Right renal cortex interstitium (tissue), 3 donors: ENCODE measurements at places on chromosomes 4 and X.

DNA sequence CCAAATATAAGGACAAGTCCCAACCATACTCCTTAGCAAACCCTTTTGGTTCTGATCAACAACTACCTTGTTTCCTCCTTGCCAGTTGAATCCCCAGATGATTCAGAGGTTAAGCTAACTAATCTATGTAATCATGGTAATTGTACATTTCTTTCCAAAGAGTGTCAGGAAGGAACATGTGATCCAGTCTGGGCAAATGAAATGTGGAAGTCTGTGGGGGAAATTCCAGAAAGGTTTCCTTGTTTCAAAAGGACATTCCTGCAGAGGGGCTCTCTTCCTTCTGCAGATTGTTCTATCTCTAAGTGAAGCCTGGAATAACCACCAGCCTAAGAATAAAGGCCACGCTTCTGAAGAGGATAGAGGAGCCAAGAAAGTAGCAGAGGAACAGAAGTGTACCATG is 7.0 kb downstream of the PRSS12 start:
- no peak for DNase-seq

GRCh38 chrX:46408553-46409407 is 136.4 kb downstream of the ZNF674 start:
- DNase-seq: peak; percentile 43

DNA sequence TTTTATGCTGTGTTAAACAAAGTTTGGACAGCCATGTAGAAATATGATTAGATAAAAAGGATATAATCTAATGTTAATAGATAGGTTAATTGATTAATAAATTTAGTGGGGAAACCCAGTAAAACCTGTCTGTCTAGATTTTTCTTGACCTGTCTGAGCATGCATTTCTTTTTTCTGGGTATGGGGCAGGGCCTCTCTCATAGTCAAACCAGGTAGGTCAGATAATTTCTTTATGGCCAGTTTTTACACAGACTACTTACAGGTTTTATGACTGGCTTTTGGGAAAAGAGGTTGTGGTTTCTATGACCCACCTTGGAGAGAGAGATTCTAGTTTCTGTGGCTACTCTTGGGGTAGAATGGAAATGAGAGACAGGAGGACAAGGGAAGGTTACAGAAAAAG is 135.6 kb upstream of the EPHA5 start:
- no peak for DNase-seq

GRCh38 chr4:108535757-108536156 is 84.6 kb upstream of the RPL34 start:
- DNase-seq: no peak

GRCh38 chr4:117455088-117455487 is 369.7 kb upstream of the TRAM1L1 start:
- DNase-seq: no peak

DNA sequence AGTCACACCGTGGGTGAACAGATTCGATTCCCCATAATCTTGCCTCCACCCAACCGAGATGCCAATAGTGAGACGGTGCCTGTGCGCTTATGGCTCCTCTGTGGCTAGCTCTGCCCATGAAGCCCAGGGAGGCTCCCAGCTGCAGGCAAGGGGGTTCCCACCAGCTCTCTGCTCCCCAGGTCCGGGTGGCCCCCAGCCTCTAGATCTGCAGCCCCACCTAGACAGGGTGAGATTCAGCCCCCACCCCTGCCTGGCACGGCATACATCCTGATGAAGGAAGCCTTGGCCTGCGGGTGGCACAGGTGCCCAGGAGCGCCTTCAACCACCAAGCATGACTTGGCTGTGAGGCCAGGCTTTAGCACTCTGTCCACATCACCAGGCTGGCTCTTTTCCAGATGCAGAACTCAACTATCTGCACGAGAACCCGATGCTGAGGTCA is 40.6 kb downstream of the WDR1 start:
- no peak for DNase-seq

GRCh38 chr4:7344636-7345155 is 90.0 kb downstream of the PSAPL1 start:
- no peak for DNase-seq

DNA sequence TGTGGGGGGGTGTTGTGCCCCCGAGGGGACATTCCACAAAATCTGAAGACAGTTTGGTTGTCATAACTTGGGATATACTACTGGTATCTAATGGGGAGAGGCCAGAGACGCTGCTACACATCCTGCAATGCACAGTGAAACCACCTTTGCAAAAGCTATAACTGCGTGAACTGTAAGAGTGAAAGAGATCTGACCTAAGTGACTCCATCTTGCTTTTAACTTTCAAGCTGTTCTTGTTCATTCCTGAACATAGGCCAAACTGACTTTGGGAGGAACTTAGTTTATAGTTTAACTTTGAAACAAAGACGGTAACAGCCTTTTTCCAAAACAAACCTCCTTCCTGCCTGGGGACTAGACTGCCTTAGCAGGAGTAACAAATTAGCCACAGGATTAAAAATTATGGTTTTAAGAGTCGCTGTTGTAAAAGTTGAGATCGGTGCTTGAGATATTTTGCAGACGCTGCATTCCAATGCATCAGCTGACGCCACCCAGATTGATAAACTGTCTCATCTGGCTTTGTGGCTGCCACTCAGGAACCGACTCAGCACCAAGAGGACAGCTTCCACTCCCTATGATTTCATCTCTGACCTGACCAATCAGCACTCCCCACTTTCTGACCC is 70.9 kb downstream of the ATXN3L start:
- DNase-seq: no peak
